ENCODE measurements at places on chromosomes 7 and 10.

DNA sequence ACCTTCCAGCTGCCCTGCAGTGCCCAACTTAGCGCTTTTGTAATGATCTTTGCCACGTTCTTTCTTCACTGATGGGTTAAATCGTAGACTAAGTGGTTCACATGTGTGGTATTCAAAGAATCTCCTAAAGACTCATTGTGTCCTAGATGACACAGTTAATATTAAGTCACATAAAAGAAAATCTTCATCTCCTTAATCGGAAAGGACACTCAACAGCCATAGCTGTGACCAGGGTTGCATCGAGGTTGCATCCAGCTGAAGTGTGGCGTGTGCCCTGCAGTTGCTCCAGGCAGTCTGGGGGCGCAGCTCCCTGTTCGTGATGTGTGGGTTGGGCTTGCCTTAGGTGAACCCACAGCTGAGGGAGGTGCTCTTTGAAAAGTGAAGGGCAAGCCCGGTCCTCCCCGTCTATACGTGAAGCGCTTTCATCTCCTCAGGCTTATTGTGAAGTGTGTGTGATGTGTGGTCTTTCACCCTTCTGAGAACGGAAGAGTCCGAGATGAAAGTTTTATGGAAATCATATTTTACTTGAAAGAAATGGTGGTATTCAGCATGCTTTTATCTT lies 122.7 kb downstream of the TRRAP start:
- DNase-seq: no peak

DNA sequence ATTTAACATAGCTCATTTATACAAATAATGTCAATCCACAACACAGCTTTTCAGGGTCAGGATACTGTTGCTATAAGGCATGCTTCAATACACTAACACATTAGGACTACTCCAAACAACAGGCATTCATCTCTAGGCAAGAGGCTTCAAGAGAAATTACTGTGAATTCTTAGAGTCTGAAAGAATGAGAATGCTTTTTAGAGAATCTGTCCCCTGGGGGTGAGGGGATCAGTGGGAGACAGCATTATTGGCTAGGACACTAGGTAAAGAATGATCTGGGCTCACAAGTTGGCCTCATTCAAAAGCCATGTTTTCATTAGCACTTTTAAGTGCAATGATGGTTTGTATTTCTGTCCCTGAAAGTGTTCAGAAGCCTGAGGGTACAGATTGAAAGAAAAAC lies 132.6 kb downstream of the SEMA3D start:
- DNase-seq: no peak

DNA sequence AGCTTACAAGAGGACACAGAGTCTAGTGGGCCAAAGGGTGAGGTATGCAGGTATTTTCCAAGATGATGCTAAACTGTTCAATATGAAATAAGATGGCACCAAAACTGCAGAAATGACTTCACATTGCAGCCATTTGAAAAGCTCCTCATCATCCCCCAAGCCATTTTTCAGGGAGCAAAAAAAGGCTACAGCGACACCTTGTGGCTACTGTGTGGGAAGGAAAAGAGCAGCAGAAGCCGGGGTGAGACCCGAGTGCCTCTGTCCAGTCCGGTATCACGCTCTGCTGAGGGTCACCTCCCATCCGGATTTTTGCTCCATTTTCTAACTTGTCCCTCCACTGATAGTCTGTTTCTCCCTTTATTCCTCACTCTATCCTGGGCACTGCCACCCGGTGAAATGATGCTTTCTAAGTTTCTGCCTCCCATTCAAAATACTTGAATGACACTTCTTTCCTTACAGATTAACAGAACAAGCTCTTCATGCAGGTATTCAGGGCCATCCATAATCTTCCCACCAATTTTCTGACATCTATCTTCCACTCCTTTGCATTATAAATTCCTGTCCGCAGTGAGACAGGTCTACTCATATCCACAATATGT lies 220.2 kb downstream of the DGKI start:
- peak; percentile 58 for DNase-seq

DNA sequence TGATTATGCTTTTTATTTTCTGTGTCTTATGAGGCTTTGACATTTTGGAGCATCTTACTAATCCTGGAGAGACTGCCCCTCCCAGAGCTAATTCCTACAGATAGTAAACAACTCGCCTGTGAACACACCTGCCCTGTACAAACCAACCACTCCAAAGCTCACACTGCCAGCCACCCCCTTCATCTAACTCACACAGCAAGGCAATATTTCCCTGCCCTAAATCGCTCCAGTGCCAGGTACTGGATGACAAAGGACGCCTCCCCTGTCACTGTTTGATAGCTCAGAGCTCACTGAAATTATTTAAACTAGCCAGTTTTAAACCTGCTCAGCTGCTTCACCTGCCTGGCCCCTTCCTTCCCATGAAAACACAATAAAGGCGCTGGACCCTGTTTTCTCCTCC lies 535.1 kb upstream of the CELF2 start:
- DNase-seq: no peak

- DNase-seq: no peak
These were observed 94.9 kb upstream of the SKAP2 start for GRCh38 chr7:26959290-26959689.

DNA sequence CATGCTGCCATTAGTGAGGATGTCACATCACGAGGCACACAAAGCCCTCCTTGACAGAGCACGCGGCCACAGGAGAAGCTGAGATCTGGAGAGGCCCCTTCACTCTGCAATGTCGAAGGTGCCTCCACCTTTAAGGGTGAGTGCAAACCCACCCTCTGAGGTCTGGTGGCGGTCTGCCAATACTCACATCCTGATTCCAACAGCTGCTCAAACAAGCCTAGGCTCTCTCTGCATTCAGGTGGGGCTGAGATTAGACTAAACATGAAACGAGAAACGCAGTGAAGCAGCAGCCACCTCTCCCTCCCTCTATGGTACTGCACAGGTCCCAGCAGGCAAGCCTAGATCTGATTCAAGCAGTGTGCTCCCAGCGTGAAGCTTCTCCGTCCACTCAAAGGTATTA lies 151.8 kb downstream of the TCERG1L start:
- no peak for DNase-seq

GRCh38 chr10:62895063-62895462 lies 78.9 kb upstream of the EGR2 start:
- no peak for DNase-seq

- DNase-seq: no peak
These were observed 500.1 kb upstream of the KLF6 start for GRCh38 chr10:4285121-4285520.

DNA sequence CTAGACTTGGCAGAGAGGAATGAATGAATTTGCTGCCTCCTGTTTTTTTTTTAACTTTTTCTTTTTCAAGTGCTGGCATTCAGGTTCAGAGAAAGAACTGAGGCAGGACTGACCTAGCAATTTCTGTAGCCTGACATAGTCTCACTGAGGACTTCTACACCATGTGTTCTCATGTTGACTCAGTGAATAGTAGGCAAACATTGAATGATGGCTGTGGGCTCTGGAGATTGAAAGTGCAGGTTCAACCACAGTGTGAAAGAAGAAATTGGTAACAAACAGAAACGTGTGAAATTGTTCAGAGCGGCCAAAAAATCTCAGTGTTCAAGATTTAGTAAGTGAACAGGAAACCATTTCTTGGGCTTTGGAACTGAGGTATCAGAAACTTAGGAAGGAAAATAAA lies 322.4 kb upstream of the GHITM start:
- DNase-seq: no peak
